ENCODE measurements at places on chromosomes 7 and 10.

- DNase-seq = no peak
These were observed 545.1 kb downstream of the AUTS2 start for GRCh38 chr7:70143075-70144044.

- DNase-seq = no peak
These were observed 607.5 kb downstream of the SORCS1 start for GRCh38 chr10:106557053-106557452.

DNA sequence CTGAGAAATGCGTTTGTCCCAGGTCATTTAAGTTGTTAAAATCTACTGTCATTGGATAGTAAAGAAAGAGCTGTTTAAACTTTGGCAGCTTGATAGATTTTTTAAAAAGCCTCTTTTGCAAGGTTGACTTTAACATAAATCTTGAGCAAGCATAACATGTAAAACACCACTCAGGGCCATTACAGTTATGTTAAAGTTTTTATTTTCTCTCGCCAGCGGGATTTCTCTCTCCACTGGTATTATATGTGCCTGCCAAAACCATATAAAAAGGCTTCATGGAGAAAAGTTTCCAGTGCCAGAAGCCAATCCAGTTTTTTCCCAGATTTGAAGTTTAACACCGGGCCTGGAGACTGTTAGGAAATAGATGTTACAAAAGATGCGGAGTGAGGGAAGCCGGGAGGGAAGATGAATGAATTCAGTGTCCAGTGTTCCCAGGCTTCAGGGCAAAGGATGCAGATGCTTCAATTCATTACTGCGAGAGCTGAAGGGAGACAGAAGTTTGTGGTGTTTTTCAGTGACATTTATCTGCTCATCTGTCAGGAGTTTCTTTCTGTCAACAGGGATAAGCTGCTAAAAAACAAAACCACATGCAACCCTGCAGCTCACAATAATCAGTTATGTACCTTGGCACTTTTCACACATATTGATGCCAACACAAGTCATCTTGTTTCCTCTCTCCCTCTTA, 155.5 kb downstream of the SPAG6 start:
- no peak for DNase-seq

DNA sequence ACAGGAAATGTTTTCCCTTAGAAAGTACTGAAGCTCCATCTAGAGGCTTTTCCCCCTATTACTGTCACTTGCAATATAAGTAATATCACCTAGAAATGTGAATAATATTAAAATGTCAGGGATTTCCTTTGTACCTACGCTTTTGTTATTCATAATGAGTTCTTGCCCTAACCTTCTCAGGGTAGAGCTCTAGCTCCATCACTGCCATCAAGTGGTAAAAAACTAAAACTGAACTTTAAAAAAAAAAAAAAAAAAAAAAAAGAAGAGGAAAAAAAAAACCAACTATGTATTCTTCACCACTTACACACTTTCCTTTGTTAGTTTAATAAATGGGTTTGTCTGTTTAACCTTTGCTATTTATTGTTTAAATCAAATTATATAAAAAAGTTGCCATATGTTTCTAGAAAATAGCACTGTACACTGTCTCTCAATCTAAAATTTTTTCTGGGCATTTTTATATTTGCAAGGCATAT, 49.9 kb downstream of the DNAJC1 start:
- DNase-seq = no peak

GRCh38 chr7:142338633-142339501, 81.0 kb upstream of the PRSS58 start:
- DNase-seq = no peak

DNA sequence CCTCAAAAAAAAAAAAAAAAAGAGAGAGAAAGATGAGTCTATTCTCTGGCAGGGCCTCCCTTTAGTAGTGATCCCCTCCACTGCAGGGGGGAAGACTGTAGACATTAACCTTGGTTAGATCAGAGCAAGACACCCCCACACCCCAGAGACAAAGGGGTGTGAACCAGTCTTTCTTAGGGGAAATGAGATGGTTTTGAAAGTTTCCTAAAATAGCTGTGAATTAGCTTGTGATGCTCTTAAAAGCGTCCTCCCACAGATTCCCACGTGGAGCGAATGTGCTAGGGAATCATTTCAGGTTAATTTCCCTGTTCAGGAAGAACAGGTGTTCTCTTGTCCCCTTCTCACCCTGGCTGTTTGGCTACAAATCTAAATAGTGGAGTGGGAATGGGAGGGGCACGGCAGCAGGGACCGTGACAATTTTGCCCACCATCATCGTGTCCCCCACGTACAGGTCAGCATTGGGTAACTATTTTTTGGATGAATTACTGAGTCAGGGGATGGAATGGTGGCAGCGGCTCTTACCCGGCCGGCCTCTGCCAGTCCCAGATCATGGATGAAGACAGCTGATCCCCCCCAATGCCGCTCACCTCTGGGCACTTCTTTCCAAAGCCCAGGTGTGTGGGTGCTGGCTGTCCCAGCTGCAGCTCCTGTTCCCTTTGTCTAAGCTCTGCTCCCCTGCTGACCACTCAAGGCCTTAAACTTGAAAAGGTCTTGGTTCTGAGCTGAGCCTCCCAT, 152.9 kb downstream of the CCDC3 start:
- DNase-seq = no peak

DNA sequence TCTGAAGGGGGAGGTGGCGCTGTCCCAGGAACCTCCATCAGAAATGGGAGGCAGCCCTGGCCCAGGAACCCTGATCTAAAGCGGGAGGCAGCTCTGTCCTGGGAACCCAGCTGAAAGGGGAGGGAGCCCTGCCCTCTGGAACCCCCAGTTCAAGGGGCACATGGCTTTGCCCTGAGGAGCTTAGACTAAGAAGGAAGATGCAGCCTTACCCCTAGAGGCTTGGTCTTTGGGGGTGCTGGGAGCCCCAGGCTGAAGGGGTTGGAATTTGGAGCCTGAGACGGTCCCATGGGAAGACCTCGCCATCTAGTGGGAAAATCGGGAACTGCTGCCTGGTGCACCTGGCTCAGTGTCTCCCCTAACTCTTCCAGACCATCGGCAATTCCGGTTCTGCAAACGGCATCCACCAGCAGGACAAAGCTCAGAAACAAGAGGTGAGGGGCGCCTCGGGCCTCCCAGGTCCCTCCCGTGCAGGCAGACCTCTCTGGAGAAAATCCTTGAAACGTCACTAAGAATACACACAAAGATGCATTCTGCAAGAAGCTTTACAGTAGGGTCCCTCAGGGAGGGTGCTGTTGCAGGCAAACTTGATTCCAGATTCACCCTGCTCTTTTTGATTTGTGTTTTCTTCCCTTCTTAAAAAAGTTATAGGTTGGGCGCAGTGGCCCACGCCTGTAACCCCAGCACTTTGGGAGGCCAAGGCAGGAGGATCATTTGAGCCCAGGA, 52.4 kb upstream of the GTF2IRD1 start:
- peak; percentile 57 for DNase-seq

- DNase-seq = no peak
These were observed 296.8 kb downstream of the DNAJB6 start for GRCh38 chr7:157633465-157634185.

GRCh38 chr7:101015626-101016025, 4.3 kb upstream of the MUC17 start:
- DNase-seq = no peak

DNA sequence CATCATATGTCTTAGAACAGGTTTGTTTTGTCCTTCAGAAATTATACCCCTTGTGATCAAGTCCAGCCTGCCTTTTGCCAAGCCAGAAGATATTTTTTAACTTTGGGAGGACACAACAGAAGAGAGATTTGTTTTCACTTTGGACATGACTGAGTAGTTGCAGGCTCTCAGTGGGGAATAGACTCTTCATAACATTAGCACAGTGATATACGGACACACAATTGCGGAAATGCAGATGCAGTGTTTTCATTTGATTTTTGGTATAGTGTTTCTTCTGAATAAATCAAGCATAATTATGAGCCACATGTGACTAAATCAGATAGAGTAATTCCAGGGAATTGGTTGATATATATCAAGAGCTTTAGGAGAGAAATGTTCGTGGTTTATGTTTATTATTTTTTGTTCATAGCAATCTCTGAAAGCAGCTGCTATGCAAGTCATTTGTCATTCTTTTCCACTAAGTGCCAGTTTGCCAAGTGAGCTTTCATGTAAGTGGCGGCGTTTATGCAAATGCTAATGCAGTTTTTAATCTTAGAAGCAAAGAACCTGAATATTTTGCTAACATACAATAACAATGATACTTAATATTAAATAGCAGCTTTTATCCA, 69.6 kb upstream of the HDAC9 start:
- DNase-seq = no peak

- no peak for DNase-seq
These were observed 14.6 kb upstream of the VAX1 start for GRCh38 chr10:117152668-117153067.

DNA sequence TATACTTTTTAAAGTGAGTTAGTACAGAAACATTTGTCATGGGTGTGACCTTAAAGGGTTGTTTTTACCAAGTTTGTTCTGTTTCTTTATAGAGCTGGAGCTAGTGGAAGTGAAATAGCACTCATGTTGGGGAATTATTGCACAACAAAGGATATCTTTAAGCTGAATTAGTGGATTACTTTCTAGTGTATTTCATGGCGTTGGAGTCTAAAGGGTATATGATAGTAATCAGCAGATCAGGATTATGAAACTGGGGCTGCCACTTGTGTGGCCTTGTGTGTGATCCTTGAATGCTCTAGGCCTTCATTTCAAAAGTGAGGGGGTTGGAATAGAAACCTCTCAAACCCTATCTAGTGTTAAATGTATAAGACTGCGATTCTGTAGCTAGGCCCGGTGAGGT, 123.6 kb downstream of the LYZL1 start:
- no peak for DNase-seq

GRCh38 chr7:159010937-159011721, 133.5 kb downstream of the VIPR2 start:
- DNase-seq = no peak

DNA sequence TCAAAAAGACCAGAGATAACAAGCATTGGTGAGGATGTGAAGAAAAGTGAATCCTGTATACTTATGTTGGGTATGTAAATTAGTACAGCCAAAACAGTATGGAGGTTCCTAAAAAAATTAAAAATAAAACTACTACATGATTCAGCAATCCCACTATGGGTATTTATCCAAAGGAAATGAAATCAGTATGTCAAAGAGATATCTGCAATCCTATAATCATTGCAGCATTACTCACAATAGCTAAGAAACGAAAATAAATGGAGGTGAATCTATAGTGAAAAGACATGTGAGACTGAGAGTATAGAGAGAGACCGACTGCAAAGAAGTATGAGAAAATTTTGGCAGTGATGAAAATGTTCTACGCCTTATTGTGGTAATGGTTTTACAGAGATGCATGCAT, 139.2 kb upstream of the TMEM168 start:
- DNase-seq = no peak

- DNase-seq = no peak
These were observed 953.0 kb downstream of the GRID1 start for GRCh38 chr10:85413570-85413969.

GRCh38 chr7:24884401-24884800, 95.6 kb downstream of the OSBPL3 start:
- DNase-seq = no peak

GRCh38 chr10:75772153-75772887, 340.9 kb downstream of the LRMDA start:
- DNase-seq = no peak

DNA sequence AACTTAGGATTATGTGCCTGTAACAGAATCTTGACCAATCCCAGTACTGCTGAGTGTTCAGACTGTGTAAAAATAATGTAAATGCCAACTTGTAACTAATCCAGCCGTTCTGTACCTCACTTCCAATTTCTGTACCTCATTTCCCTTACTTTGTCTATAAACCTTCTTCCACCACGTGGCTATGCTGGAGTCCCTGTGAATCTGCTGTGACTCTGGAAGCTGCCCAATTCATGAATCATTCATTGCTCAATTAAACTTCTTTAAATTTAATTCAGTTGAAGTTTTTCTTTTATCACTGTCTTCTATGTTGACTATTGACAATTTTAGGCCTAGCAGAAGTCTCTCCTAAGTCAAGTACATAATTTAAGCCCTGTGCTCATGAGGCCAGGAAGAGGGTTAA, 215.3 kb upstream of the RHOBTB1 start:
- DNase-seq = no peak

DNA sequence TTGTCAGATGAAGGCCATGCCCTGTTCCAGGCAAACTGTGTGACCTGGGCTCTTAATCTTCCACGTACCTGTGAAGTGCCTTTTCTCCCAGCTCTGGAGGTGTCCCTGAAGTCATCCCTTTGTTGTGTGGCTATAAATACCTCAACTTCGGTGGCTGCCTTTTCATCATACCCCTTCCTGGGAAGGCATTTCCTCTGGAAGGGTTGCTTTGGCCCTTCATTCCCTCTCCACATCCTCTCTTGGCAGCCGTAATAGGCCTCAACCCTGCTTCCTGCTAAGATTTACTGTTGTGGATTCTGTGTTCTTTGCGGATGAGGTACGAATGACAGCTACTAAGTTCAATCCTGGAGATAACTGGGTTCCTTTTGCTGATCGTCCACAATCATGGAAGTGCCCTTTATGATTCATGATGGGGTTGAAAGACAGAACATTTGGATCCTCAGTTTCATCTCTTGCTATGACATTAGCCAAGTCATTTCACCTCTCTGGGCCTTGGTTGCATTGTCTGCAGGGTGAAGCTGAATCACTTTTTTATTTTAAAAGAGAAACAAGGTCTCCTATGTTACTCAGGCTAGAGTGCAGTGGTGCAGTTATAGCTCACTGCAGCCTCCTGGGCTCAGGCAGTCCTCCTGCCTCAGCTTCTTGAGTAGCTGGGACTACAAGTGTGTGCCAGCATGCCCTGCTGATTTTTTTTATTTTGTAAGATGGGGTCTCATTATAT, 23.6 kb downstream of the FKBP6 start:
- no peak for DNase-seq

DNA sequence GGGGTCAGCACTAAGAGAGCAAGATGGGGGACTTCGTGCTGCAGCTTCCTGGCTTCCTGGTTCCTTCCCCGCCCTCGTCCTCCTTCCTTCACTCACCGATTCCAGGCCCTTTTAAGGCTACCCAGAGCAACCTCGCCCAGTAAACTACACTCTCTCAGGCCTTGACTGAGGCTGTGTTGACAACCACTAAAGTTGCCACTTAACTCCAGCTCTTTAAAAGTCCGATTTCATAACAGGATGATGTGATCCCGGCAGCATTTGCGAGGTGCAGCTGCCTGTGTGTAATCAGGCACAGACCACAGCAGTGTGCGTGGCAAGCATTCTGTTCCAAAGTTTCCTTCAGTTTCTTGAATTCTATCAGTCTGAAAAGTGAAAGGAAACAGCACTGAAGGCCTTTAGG, 110.6 kb downstream of the RAB11FIP2 start:
- no peak for DNase-seq

GRCh38 chr10:27153845-27154193, 365 bp downstream of the YME1L1 start:
- DNase-seq = peak; percentile 2

Measured in stimulated activated CD4-positive, alpha-beta T cell treated with anti-CD3 and anti-CD28 coated beads, Interleukin-15, amount 100 ng/mL, for 1 hour (primary cell).